ENCODE measurements at places on chromosomes 2 and 18.
A peak's percentile ranks its signal among the peaks of the same experiment; 100 is the strongest.

GRCh38 chr2:227351639-227352038 is 26.6 kb downstream of the MFF start:
- no peak for DNase-seq

DNA sequence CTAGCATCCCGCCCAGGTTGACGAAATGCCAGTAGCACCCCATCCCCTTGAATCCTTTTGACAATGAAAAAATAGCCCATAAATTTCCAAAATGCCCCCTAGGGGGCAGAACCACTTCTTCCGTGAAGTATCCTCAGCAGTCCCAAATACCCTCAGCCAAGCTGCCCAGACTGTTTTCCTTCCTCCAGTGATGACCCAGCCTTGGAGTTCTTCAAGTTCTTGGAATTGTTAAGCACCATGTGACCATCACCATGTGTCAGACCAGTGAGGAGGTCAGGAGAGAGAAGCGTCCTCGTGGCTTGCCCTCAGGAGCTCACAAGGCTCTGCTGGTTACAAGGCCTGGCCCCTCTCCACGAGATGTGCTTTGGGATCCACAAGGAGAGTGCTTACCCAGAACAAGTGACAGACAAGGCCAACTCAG is 1.4 kb upstream of the SLC23A3 start:
- peak; percentile 14 for DNase-seq

- DNase-seq = no peak
Observed at GRCh38 chr2:56410140-56410539, 226.3 kb downstream of the CCDC85A start.

DNA sequence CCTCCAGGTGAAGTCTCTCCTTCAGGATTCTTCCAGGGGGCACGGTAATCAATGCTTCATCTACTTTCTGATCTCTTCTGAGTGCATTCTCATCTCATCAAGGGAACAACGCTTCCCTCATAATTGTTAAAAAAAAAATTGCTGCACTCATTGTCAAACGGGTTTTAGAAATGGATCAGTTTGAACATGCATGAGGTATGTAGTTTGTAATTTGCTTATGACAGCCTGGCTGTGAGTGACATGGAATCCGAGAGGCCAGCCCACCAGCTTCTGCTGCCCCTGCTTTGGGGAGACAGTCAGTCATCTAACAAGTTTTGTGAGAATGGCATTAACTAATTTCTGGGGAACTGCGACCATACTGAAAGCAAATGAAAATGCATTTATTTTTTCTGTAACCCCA is 791.9 kb upstream of the SOX11 start:
- DNase-seq = no peak

- DNase-seq = no peak
Observed at GRCh38 chr2:157498483-157498882, 54.6 kb upstream of the CYTIP start.

DNA sequence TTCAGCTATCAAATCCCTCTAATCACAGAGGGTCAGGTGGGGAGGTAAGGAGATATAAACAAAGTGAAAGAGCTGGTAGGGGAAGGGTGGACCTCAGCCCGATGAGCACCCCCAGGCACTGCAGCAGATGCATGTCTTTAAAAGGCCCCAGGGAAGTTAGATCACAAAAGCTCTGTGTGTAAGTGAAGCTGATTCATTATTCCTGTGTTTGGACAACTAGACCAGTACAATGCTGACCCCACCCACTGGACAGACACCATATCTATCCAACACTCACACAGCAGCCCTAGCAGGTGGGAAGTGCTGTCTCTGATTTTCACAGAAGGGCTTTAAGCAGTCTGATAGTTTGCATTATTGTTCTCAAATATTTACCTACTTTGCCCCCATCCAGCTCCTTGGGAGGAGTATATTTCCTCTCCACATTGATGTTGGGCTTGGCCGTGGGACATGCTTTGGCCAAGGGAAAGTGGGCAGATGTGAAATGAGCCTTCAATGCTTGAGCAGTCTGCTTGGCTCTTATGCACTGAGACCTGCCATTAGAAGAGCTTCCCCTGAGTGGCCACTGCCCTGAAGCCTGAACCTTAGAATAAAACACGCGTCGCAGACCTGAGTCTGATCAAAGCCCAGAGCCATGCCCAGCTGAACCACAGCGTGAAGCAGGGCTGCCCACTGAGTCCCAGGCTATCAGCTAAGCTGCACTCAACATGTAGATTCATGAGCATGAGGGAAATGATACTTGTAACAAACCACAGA is 111.4 kb downstream of the COPS8 start:
- peak; percentile 70 for DNase-seq

DNA sequence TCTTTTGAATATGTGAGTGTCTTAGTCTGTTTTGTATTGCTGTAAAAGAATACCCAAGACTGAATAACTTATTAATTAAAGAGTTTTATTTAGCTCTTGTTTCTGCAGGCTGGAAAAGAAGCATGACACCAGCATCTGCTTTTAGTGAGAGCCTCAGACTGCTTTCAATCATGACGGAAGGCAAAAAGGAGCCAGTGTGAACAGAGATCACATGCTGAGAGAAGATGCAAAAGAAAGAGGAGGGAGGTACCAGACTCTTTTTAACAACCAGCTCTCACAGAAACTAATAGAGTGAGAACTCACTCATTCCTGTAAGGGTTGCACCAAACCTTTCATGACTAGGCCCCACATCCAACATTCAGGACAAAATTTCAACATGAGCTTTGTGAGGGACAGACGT is 101.6 kb upstream of the HNMT start:
- no peak for DNase-seq

- DNase-seq = no peak
Observed at GRCh38 chr2:187274146-187274545, 173.9 kb downstream of the CALCRL start.

GRCh38 chr2:18514526-18515461 is 45.7 kb downstream of the RDH14 start:
- DNase-seq = no peak

DNA sequence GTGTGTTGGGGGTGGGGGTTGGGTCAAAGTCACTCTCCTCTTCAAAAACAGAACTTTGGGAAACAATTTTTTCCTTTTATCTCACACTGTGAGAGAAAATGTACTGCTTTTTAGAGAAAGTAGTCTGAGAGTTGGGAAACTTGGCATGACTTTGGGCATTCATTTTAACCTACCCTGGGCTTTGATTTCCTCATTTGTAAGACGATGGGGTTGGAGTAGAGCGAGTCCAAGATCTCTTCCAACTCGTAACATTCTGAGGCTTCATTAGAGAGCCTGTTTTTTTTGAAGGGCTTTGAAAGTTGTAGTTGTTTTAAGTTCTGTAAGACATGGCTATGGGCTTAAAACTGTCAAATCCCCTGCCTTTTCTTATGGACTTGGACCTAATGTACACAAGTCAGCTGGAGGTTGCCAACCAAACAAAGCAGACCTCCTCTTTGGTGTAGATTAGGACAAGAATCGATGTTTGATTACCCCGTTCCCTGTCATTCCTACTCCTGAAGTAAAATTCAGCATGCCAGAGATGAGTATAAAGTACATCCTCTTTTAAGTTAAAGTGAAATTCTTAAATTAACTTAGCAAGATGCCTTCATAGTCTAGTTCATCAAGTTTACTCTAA is 8.4 kb downstream of the PHLPP1 start:
- DNase-seq = no peak

DNA sequence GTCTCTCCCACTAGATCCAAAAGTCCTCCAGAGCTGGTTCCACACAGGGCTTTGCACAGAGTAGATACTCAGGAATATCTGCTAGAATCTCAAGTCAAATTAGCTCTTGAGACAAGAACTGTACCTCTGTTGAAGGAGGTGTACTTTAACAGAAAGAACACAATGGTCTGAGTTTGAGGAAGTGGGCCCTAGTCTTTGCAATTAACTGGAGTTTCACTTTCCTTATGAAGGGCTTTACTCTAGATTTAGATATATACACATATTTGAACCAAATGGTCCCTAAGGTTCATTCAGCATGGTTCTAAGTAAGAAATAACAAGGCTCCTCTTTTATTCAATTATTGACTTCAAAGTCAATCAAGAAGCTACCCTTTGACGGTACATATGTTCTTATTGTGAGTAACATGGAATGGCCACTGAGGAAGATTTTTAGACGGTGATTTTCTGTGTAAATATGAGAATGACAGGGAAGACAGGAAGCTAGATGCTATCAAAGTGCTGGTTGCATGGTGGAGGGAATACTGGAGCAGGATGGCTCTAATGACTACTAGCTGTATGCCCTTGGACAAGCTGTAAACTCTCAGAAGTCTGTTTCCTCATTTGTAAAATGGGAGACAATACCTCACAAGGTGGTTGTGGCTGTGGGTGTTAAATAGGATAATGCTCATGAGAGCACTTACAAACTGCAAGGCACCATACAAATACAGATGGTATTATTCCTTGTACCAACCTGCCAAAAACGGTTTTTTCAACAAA is 73.5 kb upstream of the SERTAD2 start:
- no peak for DNase-seq

DNA sequence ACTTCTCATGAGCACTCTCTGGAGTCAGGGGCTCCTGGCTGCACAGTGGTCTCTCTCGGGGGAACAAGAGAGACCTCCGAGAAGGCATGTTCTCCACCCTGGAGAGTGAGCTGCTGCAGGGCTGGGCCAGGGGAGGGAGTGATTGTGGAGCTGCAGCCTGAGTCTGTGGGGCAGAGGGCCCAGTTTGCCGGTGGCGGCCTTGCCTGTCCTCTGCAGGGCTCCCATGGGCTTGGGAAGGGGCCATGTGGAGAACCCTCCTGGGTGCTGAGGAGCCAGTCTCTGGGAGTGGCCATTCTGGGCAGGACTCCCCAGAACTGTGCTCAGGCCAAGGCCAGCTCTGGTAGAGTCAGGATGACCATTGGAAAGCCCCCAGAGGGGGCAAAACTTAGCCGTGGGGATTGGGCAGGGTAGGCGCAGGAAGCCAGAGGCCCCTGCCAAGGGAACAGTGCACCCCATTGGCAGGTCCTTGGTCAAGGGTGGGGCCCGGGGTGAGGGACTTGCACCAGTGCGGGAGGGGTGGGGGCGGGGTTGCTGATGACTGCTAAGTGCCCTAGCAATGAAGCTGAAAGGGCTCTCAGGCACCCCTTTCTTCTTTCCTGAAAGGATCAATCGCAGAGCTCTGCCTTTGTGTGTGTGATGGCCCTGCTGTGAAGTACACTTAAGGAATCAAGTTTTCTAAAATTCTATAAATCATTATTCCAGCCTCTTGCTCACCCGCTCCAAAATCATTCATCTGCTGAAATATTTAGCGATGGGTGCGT is 69.7 kb upstream of the BOD1L2 start:
- DNase-seq = no peak

DNA sequence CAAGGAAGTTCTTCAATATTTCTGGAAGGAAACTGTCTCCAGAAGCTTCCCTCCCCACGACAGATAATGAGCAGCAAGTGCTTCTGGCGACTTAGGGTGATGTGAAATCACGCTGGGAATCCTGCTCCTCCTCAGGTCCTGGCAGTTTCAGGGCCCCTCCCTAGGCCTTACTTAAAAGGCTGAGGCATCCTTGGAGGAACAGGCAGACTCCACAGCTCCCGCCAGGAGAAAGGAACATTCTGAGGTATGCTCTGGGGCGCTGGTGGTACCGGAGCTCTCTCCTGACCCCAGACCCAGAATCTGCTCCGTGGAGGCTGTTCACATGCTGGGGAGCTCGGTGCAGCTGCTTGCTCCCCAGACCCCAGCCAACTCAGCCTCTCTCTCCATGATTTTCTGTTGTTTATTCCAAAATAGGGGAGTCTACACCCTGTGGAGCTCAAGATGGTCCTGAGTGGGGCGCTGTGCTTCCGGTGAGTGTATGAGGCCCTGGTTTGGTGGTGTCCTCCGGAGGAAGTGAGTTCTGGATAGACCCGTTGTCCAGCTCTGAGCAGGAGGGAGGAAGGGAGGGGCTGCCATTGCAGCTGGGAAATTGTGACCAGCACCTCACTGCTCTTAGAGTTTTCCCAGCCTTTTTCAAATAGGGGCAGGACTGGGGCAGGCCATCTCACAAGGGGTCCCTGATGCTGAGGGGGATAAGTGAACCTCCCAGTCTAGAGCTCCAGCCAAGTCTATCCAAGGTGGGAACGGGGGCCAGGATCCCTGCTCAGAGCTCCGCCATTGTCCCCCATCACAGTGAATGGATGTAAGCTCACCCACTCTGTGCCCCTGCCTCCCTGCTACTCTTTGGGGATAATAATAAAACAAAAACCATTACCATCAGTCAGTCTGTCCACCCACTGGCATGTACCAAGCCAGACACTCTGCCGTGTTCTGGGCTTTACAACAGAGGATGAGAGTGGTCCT is at the start of gene IL36RN:
TSS of gene IL36RN (plus strand) at position 201 of the 963 bp plus-strand sequence. CDS start at position 442, 241 bp downstream.
- DNase-seq = no peak

DNA sequence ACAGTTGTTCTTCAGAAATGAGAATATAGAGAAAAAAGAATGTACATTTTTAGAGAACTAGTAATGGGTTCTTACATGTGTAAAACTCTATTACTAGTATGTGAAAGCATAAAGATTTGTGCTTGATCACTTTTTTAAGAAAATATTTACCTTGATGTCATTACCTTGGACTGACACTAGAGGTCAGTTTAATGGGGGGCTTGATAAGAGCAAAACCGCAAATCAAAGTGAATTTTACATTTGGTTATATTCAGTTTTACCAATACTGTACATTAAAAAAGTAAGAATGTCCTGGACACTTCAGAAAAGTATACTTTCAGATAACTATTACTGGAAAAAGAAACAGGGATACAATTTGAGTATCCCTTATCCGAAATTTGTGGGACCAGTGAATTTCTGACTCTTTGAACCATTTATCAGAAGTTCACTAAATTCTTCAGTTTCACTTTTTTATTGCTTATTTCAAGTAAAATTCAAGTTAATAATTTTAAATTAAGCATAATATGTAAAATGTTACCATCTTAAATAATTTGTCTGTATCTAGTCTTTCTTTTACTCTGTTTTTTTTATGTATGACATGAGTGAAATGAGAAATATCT is 1149.5 kb downstream of the DSC3 start:
- no peak for DNase-seq

GRCh38 chr2:200174433-200175216 is 131.9 kb upstream of the SPATS2L start:
- DNase-seq = no peak

GRCh38 chr2:64108666-64109241 is 35.5 kb downstream of the PELI1 start:
- DNase-seq = no peak

- DNase-seq = no peak
Observed at GRCh38 chr2:86358957-86359356, 21.5 kb upstream of the REEP1 start.

- DNase-seq = no peak
Observed at GRCh38 chr2:70199320-70199864, 8.6 kb upstream of the C2orf42 start.

DNA sequence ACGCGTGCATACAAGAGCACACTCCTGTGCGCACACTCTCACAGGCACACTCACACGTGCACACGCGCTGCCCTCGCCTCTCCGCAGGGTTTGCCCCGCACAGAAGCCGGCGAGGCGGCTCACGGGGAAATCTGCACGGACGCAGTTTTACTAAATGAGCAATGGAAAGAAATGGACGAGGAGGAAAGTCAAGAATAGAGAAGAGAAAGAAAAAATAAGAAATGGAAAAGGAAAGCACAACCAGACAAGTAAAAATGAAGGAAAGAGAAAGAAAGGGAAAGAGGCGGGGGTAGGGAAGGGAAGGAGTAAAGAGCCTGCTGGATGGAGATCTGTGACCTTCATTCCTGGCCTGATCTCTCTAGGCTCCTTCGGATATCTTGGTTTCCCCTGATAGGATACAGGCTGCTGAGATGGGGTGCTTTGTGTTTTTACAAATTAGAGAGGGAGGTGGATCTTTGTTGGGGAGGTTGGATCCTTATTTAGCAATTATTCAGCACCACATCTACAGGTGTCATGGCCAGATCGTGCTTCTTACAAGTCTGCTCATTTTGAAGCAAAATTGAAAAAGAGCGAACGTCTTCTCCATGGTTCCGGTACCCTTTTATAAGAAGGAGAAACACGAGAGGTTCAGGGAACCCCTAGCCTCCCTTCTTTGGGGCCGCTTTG is 693 bp upstream of the LRP2 start:
- no peak for DNase-seq

- no peak for DNase-seq
Observed at GRCh38 chr2:129876541-129876940, 102.9 kb upstream of the RAB6C start.
